Osteoblast (primary cell): ENCODE measurements at places on chromosomes 3 and 15. TPM values are rescaled to one million over a fixed set of nuclear protein-coding genes. Genes with fewer than 3 reads are reported as not detected.

DNA sequence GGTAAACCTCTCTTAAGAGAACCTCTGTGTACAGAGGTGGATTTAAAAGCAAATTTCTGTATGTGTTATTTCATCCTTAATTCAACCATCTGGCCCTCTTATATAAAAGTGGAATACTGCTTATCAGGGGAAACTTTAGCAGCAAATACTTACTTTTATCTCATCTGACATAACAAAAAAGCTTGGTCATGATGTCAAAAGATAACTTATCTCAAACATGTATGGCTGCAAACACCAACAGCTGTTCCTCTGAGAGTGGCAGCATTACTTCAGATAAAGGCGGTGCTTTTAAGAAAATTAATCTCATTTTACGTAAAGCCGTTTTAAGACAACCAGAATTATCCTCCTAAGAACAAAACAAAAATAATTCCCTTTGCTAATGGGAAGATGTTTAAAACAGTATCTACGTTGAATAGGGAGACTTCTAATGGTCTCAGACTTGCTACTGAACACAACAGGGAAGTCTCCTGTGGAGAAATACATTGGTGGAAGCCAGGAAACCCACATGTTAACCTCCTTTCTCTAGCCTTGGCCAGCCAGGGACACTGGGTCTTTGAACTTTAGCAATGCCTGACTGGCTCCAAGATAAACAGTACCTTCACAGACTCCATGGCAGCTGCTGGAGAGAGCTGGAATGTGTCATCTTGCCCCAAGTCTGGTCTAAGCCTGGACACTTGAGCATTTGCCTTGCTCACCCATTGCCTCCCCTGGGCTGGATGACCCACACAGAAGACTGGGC lies 18.1 kb downstream of the ARRDC4 start:
- H3K36me3 ChIP-seq = peaks cover 3% of the 10 kb centered on the region
- H3K27me3 ChIP-seq = no peaks in the 10 kb centered on the region
- no peak overlapping the region for H3K4me3 ChIP-seq
- H3K4me1 ChIP-seq = no peaks in the 10 kb centered on the region
- no peak for DNase-seq

Gene EEFSEC
- 4.4 and 5.1 TPM in 2 replicates for total RNA-seq

Gene GOLGA6B
- not detected in 2 replicates for total RNA-seq

Gene PLSCR4
- total RNA-seq = 54.6 and 77.8 TPM in 2 replicates
